Cardiac ventricle fibroblast (primary cell): ENCODE measurements at places on chromosomes 6 and 20. TPM values are rescaled to one million over a fixed set of nuclear protein-coding genes. Genes with fewer than 3 reads are reported as not detected.

NR2E1 gene
- total RNA-seq, result not detected in 2 replicates

SRSF12 gene
- 0.24 and 0.62 TPM in 2 replicates for total RNA-seq

OR2J3 gene
- not detected in 2 replicates for total RNA-seq

TOX2 gene
- total RNA-seq, result 1.9 and 5.0 TPM in 2 replicates

ETV7 gene
- 0.54 and 1.6 TPM in 2 replicates for total RNA-seq

SNAP25 gene
- total RNA-seq, result 0.31 and 0.49 TPM in 2 replicates

RBPJL gene
- not detected in 2 replicates for total RNA-seq

MAFB gene
- 24.9 and 30.5 TPM in 2 replicates for total RNA-seq

GLP1R gene
- total RNA-seq, result not detected in 2 replicates
